NCI-H187 treated with DMSO at 0.1 percent for 48 hours (cell line): ENCODE measurements at places on chromosomes 12 and 14.

DNA sequence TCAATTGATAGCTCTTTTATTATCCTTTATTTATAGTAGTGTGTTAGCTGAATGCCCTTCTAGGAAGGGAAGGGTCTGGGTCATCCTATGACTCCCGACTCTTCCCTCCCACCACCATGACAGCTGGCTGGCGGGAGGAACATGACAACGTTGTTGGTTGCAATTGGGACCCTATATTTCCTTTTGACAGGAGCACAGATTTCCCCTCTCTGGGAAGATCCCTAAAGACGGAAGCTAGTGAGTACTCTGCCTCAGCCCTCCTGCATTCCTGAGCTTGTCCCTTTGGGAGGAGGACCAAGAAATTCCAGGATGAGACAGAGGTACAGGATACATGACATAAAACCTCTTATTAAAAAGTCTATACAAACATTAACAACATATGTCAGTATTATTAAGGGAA is 485.4 kb downstream of the NAV3 start:
- no peak for DNase-seq

- no peak for DNase-seq
Measured at GRCh38 chr14:49962621-49963020, 69.7 kb downstream of the ARF6 start.

DNA sequence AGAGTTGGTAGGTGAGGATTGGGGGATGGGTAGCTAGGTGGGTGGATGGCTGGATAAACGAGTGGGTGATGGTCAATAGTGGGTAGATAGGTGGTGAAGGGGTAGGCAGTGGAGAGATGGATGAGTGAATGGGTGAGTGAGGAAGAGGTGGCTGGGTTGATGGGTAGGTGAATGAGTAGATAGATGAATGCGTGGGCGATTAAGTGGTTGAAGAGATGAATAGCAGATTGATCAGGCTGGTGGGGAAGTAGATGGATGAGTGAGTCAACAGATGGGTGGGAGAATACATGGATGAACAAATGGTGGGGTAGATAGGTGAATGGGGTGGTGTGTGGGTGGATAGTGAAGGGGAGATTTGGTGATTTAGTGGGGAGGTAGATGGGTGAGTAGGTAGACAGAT is 51.1 kb downstream of the SYNE3 start:
- DNase-seq, result no peak

- DNase-seq, result no peak
Measured at GRCh38 chr14:74508292-74508731, 14.7 kb downstream of the ISCA2 start.

DNA sequence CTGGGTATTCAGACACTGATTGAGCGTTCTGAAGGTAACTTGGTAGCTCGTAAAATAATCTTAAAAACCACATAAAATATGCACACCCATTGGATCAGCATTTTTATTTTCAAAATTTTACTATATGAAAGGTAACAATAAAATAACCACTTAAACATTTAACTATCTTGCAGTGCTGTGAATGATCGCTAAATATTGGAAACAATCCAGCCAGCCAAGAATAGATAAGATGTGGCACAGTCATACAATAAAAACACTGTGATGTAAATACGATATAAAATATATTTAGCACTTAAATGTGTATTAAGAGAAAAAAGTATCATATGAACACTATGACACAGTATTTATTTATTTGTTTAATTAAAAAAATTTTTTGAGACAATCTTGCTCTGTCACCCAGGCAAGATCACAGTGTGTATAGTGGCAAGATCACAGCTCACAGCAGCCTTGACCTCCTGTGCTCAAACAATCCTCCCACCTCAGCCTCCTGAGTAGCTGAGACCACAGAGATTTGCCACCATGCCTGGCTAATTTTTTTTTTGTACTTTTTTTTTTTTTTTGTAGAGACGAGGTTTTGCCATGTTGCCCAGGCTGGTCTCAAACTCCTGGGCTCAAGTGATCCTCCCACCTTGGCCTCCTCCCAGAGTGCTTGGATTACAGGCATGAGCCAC is 39.4 kb downstream of the SDR9C7 start:
- DNase-seq, result no peak

DNA sequence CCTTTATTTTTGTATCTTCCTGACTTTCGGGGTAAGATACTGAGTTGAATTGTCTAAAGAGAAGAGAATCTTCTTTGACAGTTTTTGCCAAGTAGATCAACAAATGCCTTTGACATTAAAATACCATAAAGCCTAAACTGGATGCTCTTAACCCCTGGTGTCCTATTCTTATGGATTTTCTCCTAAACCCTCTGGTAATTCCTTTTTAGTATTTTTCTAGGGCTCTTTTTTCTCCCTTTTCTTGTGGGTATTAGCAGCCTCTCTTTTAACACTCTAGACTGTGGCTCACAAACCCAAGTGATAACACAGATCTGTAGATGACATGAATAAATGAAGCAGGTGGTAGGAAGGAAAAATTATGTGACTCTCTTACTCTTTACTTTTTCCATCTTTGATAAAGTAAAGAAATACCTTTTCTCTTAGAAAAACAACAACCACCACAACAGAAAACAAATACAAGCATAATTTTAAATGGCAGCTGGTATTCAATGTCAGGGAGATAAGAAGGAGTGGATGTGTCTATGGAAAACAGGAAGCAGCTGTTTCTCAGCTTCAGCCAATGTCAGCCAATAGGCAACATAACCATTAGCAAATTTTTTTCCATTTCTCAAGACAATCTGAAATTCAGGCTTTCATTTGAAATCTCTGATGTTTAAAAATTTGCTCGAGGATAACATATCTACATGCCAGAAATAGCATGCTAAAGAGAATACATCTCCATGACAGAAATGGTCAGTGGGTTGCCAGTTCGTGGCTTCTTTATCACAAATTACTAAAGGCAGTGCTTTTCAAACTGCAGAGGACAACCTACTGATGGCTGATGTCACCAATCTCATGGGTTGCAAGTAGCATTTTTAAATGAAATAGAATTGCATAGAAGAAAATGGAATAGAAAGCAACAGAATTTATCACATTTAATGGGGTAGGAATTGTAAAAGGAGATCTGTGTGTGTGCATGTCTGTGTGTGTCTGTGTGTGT is 123.1 kb upstream of the KRR1 start:
- DNase-seq, result no peak

- no peak for DNase-seq
Measured at GRCh38 chr14:50946234-50946935, 2.1 kb upstream of the PYGL start.

DNA sequence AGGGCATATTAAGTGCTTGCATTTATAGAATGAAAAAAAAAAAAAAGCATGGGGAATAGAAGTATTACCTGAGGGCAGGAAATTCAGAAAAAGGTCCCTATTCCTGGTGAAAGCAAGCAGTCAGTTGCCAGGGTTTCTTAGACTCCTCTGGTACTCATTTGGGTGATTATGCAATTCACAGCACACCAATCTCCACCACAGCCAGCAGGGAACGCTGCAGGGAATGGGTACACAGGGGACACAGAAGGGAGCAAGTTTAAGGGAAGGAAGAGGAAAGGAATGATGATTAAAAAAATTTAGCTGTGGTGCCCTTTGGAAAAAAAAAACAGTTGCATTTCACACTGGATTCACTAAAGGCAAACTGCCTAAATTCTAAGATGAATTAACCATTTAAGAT is 14.2 kb downstream of the BLTP3B start:
- no peak for DNase-seq

DNA sequence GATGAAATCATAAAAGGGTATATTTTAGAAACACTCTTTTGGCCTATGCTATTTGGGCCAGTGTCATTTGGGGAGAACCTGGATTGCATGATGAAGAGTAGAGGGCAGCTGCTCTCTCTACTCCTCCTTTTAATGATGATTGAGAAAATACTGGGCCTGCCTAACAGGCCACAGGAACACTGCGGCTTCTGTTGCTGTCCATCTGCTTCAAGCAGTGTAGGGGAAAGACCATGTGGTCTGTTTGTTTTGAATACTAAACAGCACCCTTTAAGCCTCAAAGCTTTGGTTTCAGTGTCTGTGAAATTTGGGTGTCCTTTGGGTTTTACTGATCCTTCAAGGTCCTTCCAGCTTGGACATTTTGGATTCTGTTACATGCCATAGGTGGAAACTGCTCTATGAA is 78.0 kb downstream of the TTC6 start:
- DNase-seq, result no peak

DNA sequence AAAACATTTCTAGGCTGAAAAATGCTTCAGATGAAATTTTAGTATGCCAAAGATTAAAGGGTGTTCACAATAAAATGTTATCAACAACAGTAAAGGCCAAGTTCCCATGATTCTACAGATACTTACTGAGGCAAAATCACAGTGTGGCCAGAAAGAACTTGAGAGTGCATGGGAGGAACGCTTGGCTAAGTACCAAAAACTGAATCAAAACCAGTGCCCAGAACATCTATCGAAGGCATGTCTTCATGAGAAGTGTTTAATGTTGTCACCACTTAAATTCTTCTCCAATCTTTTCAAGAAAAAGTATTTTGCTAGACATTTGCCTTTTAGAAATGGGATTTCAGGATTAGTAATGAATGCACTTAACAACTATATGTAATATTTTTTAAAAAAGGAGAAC is 41.5 kb downstream of the KIF21A start:
- no peak for DNase-seq

DNA sequence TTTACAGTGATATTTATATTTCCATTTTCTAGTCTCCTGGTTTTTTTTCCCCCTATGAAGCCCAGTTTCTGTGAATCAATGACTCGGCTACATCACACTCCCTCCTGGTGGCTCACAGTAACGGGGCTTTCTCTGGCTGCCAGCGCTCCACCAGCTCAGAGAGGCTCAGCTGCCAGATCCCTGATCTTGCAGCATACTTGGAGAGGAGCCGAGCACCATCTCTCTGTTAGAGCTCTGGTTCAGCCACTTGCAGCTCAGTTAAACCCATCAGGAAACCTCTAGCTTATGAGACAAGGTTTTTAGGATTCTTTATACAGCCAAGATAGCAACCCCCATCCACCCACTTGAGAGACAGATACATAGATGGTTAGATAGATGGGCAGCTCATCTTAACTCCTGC is 74.6 kb downstream of the CIT start:
- no peak for DNase-seq

- DNase-seq, result no peak
Measured at GRCh38 chr12:56541631-56542030, 20.0 kb downstream of the RBMS2 start.

DNA sequence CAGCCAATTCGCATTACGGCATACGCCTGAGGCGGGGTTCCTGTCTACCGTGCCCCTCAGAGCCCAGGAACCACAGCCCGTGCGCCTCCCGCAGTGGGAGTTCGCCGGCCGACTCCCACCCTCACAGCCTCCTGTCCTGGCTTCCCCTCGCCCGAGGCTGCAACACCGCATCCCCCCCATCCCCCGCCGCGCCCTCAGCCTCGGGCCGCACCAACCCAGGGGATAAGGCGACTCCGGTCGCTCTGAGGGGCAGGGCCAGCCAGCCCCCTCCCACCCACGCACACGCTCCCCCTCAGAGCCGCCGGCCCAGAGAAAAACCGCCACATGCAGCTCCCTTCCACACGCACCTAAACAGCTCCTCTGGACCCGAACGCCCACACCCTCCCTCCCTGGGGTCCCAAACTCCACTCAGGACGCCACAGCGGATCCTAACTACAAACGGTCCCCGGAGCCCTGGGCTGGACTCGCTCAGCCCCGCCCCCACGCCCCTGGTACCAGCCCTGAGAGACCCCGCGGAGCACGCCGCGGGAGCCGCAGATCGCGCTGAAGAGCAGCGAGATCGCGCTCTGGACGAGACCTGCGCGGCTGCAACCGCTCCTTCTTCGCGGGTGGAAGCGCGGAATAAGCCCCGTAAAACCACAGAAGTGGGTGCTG is at the start of gene C14orf39:
Gene C14orf39 (minus strand): TSS at position 466 of the 654 bp plus-strand sequence. CDS start 985 bp downstream, outside the sequence.
- DNase-seq, result no peak

GRCh38 chr14:97777622-97778355 is 980.6 kb downstream of the VRK1 start:
- DNase-seq, result no peak

- no peak for DNase-seq
Measured at GRCh38 chr14:64915797-64916196, 1.5 kb downstream of the CHURC1 start.

- no peak for DNase-seq
Measured at GRCh38 chr12:79769860-79770485, 79.2 kb upstream of the PAWR start.

GRCh38 chr12:130803702-130804101 is 35.3 kb downstream of the STX2 start:
- no peak for DNase-seq

DNA sequence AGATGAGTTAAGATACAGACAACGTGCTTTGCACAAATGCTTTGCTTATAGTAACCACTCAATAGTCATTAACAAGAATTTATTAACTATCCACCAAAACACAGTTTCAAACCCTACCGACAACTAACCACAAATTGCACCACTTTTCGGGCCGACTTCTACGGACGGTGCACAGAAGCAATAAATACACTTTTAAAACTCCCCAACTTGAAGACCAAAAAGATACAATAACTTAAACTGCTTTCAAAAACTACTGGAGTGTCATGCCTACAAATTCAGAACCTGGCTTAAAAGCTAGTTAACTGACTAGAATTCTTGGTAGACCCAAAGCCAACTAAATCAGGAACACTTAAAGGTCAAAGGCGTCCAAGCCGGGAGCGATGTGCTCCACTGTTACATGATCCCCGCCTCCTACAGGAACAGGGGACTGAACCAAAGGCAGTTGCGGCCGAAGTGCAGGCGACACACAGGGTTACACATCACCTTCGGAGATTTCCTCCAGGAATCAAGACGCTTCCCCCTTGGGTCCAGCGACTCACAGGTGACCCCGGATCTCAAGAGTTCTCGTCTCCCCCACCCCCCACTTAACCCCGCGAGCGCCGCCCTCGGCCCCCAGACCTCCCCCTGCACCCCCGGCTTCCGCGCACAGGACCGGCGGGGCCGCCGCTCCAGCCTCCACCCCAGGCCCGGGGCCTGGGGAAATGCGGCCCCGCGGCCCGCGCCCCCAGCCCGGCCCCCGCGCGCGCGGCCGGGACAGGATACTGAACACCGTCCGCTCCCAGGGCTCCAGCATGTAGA is 507 bp downstream of the SPTSSA start:
- no peak for DNase-seq

DNA sequence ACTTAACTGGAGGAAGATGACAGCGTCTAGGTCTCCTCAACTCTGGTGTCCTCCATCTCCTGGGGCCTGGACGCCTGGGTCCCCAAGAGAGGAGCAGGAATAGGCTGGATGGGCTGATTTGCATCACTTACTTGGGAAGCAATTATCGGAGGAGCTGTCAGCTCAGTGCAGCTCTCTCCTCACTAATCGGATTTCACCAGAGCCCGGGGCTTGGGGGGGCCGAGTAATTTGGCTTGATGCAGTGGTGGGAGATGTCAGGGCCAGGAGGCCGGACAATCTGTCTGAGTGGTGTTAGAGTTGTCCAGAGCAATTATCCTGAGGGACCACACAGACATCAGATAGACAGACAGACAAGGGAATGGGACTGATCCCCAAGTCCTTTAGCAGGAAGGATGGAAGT is 4.6 kb upstream of the SMUG1 start:
- no peak for DNase-seq

GRCh38 chr14:68792678-68792978 is 239 bp downstream of the ZFP36L1 start:
- no peak for DNase-seq

GRCh38 chr14:81427348-81428058 is 27.4 kb upstream of the STON2 start:
- no peak for DNase-seq
